Hypothalamus (tissue), 51 donors: ENCODE measurements at places on chromosomes 7 and 10.

GRCh38 chr10:76558586-76558985 is 1079.0 kb downstream of the KCNMA1 start:
- no peak for DNase-seq

DNA sequence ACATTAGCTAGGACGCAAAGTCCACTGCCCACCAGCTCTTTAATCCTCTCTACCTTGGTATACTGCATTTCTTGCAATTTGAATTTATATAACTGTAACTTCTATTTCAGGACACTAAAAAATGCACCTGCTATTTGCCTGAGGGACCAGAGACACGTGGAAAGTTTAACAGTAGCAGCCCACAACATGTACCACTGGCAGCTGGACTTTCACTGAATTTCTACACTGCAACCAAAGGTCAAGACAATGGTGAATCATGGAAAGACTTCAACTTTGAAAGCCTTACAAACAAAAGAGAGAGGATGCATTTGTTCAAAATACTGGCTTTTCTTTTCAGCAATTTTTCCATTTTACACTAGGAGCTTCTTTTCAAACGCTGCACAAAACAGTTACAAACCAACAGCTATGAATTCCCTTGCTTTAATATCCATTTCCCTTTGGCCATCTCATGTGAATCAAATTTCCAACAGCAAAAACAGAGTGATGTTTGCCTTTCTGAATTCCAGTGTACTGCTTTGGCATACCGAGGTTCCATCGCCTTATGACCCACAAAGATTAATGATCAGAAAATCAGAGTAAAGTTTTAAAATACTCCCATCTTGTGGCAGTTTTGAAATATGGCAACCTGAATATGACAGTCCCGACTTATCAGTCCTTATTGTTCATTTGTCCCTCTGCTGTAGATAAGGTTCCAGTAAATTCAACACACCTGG is 29.9 kb upstream of the HNRNPH3 start:
- DNase-seq = no peak

GRCh38 chr7:14258441-14258840 is 269.0 kb upstream of the ETV1 start:
- no peak for DNase-seq

- DNase-seq = no peak
Observed at GRCh38 chr7:145928937-145929336, 187.7 kb upstream of the CNTNAP2 start.

- DNase-seq = no peak
Observed at GRCh38 chr10:61052469-61053205, 108.7 kb upstream of the RHOBTB1 start.

GRCh38 chr10:13795653-13796555 is 209.1 kb downstream of the PRPF18 start:
- DNase-seq = no peak

- no peak for DNase-seq
Observed at GRCh38 chr10:102408728-102409603, 9.6 kb downstream of the PSD start.

GRCh38 chr7:30348083-30348560 is 63.7 kb downstream of the ZNRF2 start:
- DNase-seq = no peak

GRCh38 chr10:16909271-16909767 is 92.1 kb upstream of the RSU1 start:
- no peak for DNase-seq

- no peak for DNase-seq
Observed at GRCh38 chr10:594584-595270, 94.7 kb downstream of the DIP2C start.

DNA sequence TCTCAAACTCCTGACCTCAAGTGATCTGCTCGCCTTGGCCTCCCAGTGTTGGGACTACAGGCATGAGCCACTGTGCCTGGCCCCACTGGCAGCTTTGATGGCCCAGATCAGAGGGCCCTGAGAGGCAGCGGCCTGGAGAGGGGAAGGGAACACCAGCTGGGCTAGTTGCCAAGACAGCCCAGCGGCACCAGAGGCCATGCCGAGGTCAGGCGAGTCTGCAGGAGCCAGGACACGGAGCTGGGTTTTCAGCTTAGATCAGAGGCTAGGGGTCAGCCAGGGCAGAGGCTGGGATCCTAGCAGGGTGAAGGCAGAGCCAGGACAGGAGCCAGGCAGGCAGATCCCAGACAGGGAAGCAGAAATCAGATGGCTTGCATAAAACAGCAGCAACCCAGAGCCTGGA is 92.9 kb downstream of the MYL10 start:
- no peak for DNase-seq

DNA sequence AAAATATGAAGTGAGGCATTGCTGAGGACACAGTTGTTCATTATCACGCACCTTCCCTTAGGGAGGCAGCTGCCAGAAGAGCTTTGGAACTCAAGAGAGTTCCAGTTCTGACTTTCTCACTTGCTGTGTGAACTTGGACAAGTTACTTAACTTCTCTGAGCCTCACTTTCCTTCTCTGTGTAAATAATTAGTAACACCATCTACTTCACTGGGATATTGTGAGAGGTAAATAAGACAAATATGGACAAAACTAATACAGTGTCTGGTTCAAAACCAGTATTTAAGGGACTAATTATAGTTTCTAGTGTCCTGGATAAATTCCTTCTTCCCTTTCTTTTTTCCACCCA is 6.3 kb upstream of the SLC13A4 start:
- DNase-seq = no peak

- peak; percentile 11 for DNase-seq
Observed at GRCh38 chr10:91551856-91552255, 81.0 kb downstream of the PPP1R3C start.

- no peak for DNase-seq
Observed at GRCh38 chr10:71468363-71469094, 71.8 kb downstream of the CDH23 start.

- no peak for DNase-seq
Observed at GRCh38 chr10:97234400-97234799, 48.6 kb upstream of the SLIT1 start.

GRCh38 chr7:14570750-14571607 is 331.6 kb downstream of the DGKB start:
- DNase-seq = no peak

GRCh38 chr7:112962815-112963214 is 123.8 kb downstream of the GPR85 start:
- DNase-seq = no peak

- DNase-seq = no peak
Observed at GRCh38 chr7:80478683-80479082, 33.2 kb downstream of the GNAT3 start.

- no peak for DNase-seq
Observed at GRCh38 chr7:8212638-8213037, 49.3 kb downstream of the ICA1 start.

- no peak for DNase-seq
Observed at GRCh38 chr7:16811551-16811950, 6.8 kb upstream of the AGR2 start.

DNA sequence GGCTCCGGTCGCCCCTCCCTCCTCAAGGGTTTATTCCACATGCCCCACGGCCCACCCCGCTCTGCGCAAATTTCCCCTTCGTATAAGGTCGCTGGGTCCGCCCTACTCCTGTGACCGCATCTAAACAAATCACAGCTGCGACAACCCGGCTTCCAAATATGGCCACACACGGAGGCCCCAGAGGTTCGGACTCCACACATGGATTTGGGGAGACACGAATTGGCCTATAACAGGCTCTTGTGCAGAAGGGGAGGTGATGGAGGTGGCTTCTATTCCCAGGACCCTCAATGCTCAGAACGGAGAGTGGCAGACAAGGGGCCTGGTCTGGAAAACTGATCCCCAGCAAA is 90.1 kb downstream of the FOXL3 start:
- no peak for DNase-seq

GRCh38 chr10:28425422-28425821 is 107.5 kb upstream of the WAC start:
- DNase-seq = no peak

GRCh38 chr7:80802527-80802926 is 116.3 kb downstream of the SEMA3C start:
- no peak for DNase-seq

DNA sequence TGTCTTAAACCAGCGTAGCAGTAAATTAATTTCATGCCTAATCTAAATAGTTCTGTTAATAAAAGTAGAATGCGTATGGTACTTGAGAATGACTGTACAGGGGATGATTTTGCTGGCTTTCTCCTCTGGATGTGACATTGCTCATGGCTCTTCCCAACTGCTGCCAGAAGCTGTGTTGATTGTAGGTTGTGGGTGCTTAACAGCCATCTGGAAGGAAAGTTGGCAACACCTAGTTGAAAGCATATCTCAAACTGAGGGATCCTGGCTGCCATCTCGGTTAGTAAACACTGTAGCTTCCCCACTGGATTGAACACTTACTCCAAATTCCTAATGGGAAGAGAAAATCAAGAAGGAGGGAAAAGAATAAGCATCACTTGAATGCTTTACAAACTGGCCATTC is 130.9 kb downstream of the NXPH1 start:
- no peak for DNase-seq
